ENCODE measurements at places on chromosomes 13 and 19. TPM values are rescaled to one million over a fixed set of nuclear protein-coding genes. Genes with fewer than 3 reads are reported as not detected.

DNA sequence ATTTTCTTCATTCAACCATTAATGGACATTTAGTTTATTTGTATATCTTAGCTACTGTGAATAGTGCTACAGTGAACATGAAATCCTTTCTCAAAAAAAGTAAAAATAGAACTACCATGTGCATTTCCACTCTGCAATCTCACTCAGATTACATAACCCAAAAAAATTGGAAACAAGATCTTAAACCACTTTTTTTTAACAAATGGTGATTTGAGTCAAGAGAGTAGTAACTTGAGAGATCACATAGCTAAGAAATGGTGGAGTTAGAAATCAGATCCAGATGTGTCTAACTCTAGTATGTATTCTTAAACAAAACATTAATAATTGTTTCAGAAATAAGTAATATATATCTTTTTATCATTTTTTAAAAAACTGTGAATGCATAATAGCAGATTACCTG, 318.3 kb upstream of the SGCG start:
- no peak for DNase-seq
- no peaks in the 10 kb centered on the region for H3K27me3 ChIP-seq
- H3K4me1 ChIP-seq, result no peaks in the 10 kb centered on the region

- H3K36me3 ChIP-seq, result no peaks in the 10 kb centered on the region
- peak overlapping the region; percentile 53 for H3K27ac ChIP-seq
- no peak for DNase-seq
- H3K27me3 ChIP-seq, result no peaks in the 10 kb centered on the region
- H3K4me3 ChIP-seq, result no peak overlapping the region
- no peaks in the 10 kb centered on the region for H3K4me1 ChIP-seq
Measured at GRCh38 chr19:13821292-13821691, 26.0 kb downstream of the ZSWIM4 start.

- peaks cover 5% of the 10 kb centered on the region for H3K27me3 ChIP-seq
- H3K36me3 ChIP-seq, result no peaks in the 10 kb centered on the region
- no peak overlapping the region for H3K4me3 ChIP-seq
- no peaks in the 10 kb centered on the region for H3K4me1 ChIP-seq
Measured at GRCh38 chr19:22600690-22601648, 33.2 kb upstream of the ZNF492 start.

DNA sequence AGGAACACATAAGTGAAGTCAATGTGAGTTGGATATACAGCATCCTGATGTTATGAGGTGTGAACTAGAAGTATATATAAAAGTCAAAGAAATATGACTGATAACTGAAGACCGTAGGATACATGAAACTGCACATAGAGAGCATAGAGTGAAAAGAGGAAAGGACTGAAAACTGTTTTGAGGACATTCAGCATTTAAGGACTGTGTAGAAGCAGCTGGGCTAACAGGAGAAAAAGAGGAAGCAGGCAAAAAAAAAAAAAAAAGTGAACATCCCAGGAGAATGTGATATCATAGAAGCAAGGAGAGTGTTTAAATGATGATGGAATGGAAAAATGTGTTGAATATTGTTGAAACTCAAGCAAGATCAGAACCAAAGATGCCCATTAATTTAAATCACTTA, 363.5 kb downstream of the PCDH20 start:
- H3K4me3 ChIP-seq, result no peak overlapping the region
- H3K27ac ChIP-seq, result no peak overlapping the region
- no peaks in the 10 kb centered on the region for H3K4me1 ChIP-seq
- no peaks in the 10 kb centered on the region for H3K36me3 ChIP-seq
- no peaks in the 10 kb centered on the region for H3K27me3 ChIP-seq

The SBSN gene
- not detected for total RNA-seq

GRCh38 chr13:91955546-91956355, 557.3 kb downstream of the GPC5 start:
- no peak overlapping the region for H3K27ac ChIP-seq
- no peak for DNase-seq
- H3K4me1 ChIP-seq, result no peaks in the 10 kb centered on the region
- H3K27me3 ChIP-seq, result no peaks in the 10 kb centered on the region

DNA sequence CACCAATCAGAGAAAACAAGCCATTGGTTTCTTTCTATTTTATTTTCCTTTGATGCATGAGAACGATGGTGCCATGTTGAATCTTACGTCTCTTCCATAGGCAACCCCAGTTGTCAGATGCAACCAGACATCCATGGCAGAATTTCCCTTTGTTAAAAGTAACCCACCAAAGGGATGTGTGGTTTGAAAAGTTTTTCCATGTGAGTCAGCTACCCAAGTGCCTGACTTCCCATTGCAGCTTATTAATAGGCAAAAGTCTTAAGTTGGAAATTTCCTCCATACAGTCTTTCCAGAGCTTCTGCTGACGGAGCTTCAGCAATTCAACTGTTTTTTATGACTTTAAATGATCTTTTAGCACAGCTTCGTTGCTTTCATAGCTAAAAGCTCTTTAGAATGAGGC, 73.8 kb upstream of the FAM216B start:
- DNase-seq, result no peak
- H3K27me3 ChIP-seq, result no peaks in the 10 kb centered on the region
- peaks cover 17% of the 10 kb centered on the region for H3K4me1 ChIP-seq
- H3K36me3 ChIP-seq, result no peaks in the 10 kb centered on the region

DNA sequence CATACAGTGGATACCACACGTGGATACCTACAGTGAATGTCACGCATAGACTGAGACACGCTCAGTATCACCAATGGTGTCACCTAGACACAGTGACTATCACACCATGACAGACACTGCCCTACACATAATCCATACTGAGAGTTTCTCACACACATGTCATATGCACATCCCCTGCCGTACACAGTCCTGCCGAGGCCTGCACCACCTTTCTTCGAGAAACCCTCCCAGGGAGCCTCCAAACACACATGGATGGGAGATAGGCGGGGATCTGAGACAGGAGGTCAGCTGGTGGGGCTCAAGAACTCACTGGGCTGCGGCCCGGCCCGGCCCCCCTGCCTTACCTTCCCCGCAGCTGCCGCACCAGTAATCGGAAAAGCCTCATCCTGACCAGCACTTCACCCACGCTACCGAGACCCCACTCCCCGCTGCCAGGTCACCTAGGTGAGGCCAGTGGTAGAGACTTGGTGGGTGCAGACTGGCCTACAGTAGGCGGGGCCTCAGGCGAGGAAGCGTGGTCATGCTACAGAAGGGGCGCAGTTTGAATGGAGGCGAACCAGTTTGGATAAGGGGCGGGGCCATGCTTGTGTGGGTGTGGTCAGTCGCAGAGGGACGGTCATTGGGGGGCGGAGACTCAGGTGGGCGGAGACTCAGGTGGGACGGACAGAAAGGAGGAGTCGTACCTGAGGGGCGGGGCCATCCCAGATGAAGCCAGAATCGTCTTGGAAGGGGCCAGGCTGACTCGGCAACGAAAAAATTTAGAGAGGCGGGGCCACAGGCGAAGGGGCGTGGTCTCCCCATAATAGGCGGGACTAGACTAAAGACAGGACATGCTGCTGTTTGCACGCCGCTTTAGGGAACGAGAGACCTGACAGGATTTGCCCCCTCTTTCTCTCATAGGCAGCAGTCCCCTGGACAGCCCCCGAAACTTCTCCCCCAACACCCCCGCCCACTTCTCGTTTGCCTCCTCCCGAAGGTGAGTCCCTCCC, 2.1 kb downstream of the MAST1 start:
- H3K27me3 ChIP-seq, result peaks cover 84% of the 10 kb centered on the region
- H3K4me3 ChIP-seq, result no peak overlapping the region
- H3K4me1 ChIP-seq, result peaks cover 3% of the 10 kb centered on the region
- H3K36me3 ChIP-seq, result no peaks in the 10 kb centered on the region
- H3K27ac ChIP-seq, result no peak overlapping the region
- peak; percentile 42 for DNase-seq

Measured in heart left ventricle (tissue), 16 donors.